Subcutaneous adipose tissue (tissue), 4 donors: ENCODE measurements at places on chromosomes 3 and 15. TPM values are rescaled to one million over a fixed set of nuclear protein-coding genes. Genes with fewer than 3 reads are reported as not detected.

The PLIN1 gene
- total RNA-seq: 3,387 TPM

The NR2E3 gene
- total RNA-seq: not detected

The CNTN3 gene
- total RNA-seq: 3.4 TPM

The MFGE8 gene
- total RNA-seq: 432 TPM

The ROPN1 gene
- total RNA-seq: not detected

The NPHP3 gene
- total RNA-seq: 73.7 TPM

The C3orf85 gene
- not detected for total RNA-seq

The KCNH8 gene
- total RNA-seq: not detected

The BSN gene
- 0.38 TPM for total RNA-seq

The CCDC54 gene
- not detected for total RNA-seq

The CD86 gene
- total RNA-seq: 12.4 TPM

The ALDH1A2 gene
- total RNA-seq: 7.5 TPM

The TERC gene
- total RNA-seq: 194 TPM

The TJP1 gene
- 130 TPM for total RNA-seq

The DNASE1L3 gene
- 1.2 TPM for total RNA-seq

The PLCB2 gene
- 16.1 TPM for total RNA-seq

The DYNLT2B gene
- 3.1 TPM for total RNA-seq

The SPTBN5 gene
- total RNA-seq: 0.17 TPM

The GPR160 gene
- 10.4 TPM for total RNA-seq

The C3orf49 gene
- total RNA-seq: not detected

The SCAANT1 gene
- total RNA-seq: not detected

The ARRDC4 gene
- total RNA-seq: 18.6 TPM

The ZNF774 gene
- total RNA-seq: 0.22 TPM

The ACVR2B gene
- total RNA-seq: 5.6 TPM
